Activated effector memory CD4-positive, alpha-beta T cell treated with Interleukin-2 at 50 U/mL for 16 hours (primary cell): ENCODE measurements at places on chromosomes 3 and 15.

- no peak for DNase-seq
Measured at GRCh38 chr3:181403876-181404660, 307.7 kb upstream of the SOX2 start.

DNA sequence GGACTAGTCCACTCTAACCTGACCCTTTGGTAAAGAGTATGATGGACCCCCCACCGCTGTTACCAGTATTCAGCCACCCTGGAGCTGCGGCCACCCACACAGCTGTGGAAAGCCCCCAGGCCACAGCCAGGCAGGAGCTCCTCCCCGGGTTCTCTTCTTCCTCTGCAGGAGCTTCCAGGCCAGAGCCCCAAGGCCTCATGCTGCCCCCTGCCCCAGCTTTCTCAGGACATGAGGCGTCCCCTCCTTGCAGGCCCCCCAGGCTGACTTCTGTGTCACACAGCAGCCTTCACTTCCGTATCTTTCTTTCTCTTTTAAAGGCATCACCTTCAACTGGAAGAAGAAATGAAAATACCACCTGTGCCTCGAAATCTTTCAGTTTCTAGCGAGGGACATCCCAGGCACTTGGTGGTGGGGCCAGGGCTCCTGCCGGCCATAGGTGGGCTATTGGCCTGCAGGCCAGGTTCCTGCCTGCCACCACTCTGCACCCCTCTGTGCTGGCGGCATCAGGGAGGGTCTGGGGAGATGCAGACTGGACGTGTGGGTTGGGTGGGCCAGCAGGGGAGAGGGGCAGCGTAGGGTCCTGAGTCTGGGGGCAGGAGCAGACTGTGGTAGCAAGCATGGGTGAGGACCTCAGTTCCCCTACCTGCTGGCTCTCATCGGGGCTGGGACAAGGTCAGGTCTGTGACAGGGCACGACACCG is 19.9 kb downstream of the KLF13 start:
- DNase-seq = no peak

GRCh38 chr15:65318870-65319356 is 14.4 kb downstream of the RNU5B-1 start:
- peak; percentile 60 for DNase-seq

DNA sequence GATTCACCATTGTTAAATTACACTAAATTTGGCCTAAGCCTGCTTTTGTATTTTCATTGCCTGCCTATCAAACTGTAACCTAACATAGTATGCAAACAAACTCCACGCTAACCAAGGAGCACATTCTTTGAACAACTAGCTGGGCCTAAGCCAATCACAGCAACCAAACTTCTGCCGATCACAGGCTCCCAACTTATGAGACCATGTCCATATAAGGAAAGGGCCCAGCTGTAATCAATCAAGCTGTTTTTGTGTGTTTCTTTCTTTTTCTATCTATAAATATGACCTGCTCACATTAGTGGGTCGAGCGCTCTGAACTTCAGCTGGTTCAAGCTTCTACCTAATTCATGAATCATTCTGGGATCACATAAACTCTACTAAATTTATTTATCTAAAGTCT is 473.6 kb downstream of the SI start:
- DNase-seq = no peak
